Muscle of arm (tissue), 14 donors: ENCODE measurements at places on chromosomes 11 and 22.

- DNase-seq: no peak
These were observed 171.2 kb downstream of the CTTN start for GRCh38 chr11:70569618-70569890.

GRCh38 chr11:35058669-35059434, 80.1 kb upstream of the CD44 start:
- no peak for DNase-seq

DNA sequence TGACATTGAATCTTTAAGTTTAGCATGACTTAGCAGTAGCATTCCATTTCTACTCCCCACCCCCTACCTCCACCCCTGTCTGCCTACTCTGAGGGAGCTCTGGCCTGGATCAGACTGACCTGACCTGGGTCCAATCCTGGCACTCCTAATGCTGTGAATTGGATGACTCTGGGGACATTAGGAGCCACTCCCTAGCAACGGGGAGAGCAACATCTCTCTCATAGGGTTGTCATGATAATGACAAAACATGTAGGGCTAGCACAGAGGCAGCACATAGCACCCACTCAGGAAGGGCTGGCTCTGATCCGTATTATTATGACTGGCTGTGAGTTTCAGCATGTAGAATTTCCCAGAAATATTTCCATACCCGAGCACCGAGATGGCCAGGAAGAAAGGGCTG, 40.5 kb downstream of the CABIN1 start:
- no peak for DNase-seq

- peak; percentile 53 for DNase-seq
These were observed 55.1 kb upstream of the PDGFD start for GRCh38 chr11:104219096-104219495.

GRCh38 chr11:86513746-86514373, 139.2 kb downstream of the CCDC81 start:
- DNase-seq: no peak

DNA sequence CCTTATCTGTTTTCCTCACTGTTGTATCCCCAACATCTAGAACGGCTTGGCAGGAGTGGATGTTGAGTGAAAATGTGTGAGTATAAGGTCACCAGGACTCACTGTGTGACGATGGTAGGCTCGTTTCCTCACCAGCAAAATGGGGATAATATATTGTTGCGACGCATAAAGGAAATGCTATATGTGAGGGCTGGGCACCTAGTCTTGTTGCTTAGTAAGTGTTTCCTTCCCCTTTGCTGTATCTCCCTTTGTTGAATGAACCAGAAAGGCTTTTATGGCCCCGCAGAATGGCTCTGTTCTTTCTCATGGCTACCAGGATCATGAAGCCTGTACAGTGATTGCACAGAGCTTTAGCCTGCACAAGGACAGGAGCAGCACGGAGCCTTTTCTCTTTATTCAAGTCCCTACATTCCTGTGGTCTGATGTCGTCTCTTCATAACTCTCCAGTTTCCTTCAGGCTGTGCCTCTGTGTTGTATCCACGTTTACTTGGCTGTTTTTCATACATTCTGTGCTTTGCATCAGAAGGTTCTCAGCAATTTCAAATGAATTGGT, 5.4 kb downstream of the TNRC6B start:
- DNase-seq: peak; percentile 75

DNA sequence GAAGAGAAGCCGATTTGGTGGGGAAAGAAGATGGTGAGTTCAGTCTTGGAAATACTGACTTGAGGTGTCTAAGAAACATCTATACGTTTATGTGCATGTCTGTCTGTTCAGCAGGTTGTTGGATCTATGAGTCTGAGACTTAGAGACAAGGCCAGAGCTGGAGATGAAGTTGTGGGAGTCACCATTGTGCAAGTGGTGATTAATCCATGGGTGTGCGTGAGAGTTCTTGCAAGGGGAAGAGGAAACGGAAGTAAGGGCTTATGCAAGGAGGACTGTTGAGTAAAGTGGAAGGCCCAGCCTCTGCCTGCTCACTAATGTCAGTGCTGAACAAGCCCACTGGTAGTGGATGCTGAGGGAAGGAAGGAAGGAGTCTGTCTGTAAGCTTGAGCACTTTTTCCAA, 9.7 kb downstream of the TMEM45B start:
- no peak for DNase-seq

GRCh38 chr11:46116007-46116711, 5.1 kb downstream of the PHF21A start:
- DNase-seq: no peak

- DNase-seq: no peak
These were observed 2.1 kb upstream of the NADSYN1 start for GRCh38 chr11:71450939-71451338.

GRCh38 chr11:63915961-63916836, 765 bp downstream of the RCOR2 start:
- DNase-seq: no peak

- DNase-seq: no peak
These were observed 7.5 kb upstream of the SLC15A3 start for GRCh38 chr11:60959431-60959830.

DNA sequence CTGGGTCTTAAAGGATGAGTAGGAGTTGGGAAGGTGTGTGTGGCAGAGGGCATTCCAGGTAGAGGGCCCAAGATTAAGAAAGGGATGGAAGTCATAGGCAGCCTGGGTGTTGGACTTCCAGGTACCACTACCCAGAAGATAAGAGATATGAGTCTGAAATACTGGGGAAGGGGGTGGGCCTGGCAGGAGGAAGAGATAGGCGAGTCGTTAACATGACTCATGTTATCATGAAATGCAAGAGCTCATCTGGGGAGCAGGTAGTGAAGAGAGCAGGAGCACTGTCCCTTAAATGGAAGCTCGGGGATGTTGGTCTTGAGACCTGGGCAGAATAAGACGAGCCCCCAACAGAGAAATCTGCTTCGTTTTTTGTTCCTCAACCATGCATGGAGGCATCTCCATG, 10.2 kb downstream of the ZC3H7B start:
- no peak for DNase-seq

DNA sequence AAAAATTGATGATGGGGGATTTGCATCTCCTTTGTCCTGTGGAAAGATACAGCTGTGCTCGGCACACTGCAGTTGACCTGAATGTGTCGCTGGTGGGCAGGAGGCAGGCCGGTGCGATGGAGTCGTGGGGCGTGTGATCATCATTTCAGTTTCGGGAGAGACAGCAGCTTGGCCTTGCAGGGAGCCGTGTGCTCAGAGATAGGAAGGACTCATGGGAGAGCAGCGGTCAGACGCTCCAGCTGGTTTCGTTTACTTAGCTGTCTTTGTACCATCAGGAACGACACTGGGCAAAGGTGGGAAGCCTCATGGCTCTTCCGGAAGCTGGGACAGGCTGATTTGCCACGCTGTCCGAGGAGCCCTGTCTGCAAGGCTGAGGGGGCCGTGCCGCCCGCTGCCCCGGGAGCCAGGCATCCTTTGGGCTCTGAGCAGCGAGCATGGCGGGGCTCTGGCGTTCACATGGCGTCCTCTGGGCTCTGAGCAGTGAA, 32.7 kb downstream of the GRAMD4 start:
- DNase-seq: peak; percentile 35

- no peak for DNase-seq
These were observed 22.9 kb downstream of the TRIM22 start for GRCh38 chr11:5712507-5712906.

- DNase-seq: no peak
These were observed 33.4 kb downstream of the GRAMD4 start for GRCh38 chr22:46653596-46653995.

DNA sequence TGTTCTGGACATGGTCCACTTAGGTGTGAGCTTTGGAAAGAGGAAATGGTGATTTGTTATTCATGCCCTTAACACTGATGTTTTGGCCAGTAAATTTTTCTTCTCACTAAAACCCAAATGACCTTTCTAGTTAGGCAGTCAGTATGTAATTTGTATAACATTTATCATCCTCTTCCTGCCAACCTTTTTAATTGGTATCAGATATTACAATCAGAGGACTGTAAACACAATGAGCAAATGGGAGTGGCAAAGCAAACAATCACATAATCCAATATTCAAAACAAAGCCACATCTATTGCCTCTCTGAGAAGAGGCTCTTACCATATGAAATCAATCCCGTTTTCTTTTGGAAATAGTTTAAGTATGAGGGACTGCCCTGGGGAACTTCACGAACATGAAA, 49.1 kb downstream of the BBOX1 start:
- DNase-seq: no peak

- DNase-seq: no peak
These were observed 92.0 kb downstream of the MYEOV start for GRCh38 chr11:69385832-69386427.

GRCh38 chr22:44047891-44048301, 23.8 kb downstream of the PARVB start:
- no peak for DNase-seq

GRCh38 chr22:45248832-45249561, 8.3 kb upstream of the KIAA0930 start:
- no peak for DNase-seq

GRCh38 chr22:30150212-30150611, 69.9 kb downstream of the HORMAD2 start:
- DNase-seq: no peak

GRCh38 chr11:126225295-126225665, 13.7 kb downstream of the FAM118B start:
- DNase-seq: no peak

DNA sequence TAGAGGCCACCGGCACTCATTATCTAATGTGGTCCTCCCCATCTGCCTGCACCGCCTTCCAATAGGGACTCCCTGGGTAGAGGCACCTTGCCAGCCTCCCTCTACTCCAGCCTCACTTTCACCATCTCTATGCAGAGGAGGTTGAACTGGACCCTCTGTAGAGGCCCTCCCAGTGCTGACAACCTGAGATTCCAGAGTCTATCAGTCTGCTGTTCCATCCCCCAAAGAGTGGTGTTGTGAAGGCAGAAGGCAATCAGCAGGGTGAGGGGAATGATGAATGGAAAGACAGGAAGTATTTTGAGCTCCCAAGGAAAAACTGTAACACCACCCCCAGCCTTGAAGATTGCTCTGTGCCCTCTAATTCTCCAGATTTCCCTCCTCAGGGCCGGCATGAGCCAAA, 77.9 kb downstream of the THAP12 start:
- no peak for DNase-seq

DNA sequence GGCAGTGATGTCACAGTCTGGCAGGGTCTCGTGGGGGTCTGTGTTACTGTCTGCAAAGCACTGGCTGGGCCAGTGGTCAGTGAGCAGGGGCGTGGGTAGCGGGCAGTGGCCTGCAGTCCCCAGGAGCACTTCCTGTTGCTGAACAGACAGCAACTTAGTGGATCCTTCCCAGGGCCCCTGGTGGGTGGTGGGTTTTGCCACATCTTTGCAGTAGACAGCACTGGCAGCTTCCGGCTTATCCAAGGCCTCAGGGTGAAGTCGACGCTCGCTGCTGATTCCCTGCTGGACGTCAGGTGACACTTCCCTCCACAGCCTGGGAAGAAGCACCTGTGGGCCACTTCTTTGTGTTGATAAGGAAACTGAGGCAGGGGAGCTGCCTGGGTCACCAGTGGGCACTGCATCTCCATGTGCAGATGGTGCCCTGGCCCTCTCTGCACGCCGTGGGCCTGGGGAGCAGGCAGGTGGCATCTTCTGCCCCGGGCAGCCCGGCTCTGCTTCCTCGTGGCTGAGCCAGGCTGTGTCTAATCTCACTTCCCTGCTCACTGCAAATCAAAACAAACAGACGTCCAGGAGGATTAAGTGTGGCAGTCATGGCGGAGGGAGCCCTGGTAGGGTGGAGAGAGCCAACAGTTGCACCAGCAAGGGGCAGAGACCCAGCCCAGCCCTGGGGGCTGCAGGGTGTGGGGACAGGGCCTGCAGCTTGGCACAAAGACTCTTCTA, 79.8 kb downstream of the KCNQ1 start:
- no peak for DNase-seq

GRCh38 chr22:49936018-49936972, 17.9 kb downstream of the CRELD2 start:
- DNase-seq: peak; percentile 45

- no peak for DNase-seq
These were observed 116.3 kb downstream of the STK33 start for GRCh38 chr11:8477680-8478079.

GRCh38 chr11:10641177-10641911, 52.2 kb downstream of the IRAG1 start:
- no peak for DNase-seq

GRCh38 chr11:75269367-75269660, 28.7 kb downstream of the TPBGL start:
- DNase-seq: no peak

DNA sequence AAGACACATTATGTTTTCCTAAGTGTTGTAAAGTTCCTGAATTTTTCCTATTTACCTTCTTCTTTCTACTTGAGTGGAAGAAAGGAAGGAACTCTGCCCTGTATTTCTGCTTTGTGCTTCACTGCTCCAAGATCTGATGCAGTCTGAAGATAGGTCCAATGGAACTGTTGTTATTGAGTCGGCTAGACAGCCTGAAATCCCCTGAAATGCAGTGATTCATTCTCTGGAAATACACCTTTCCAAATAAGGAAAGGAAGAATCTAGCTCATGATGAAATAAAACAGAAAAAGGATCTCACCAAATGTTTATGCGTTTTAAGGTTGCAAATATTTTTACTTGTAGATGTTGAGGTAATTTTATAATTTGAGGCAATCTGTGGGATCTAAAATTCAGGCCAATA, 322.8 kb downstream of the GUCY1A2 start:
- DNase-seq: no peak

DNA sequence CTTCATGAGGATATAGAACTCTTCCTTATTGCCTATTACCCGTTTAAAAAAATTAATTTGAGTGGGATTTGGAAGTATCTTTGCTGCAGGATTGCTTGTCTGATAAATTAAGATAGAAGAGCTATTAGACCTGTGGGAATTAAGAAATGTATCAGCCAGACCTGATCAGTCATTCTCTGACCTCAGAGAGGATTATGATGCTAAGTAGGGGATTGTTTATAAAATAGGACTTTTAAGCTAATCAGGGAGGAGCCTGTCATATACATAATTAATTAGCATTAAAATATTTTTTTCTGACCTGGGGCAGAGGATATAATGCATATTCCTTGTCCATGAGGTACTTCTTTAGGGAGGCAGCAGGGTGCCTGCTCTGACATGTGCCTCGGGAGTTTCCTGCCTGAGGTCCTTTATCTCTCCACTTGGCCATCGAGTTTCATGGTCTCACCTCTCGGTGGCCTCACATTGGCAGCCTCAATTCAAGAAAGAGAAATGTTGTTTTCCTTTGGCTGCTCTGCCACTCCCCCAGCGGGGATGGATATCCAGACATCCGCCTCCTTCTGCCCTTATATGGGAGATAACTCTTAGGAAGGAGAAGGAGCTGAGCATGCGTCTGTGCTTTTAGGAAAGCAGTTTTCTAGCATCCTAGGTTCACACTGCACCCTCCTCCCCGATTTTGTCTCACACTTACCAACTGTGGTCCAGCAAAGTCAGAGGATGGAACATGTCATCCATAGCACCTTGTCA, 41.1 kb downstream of the DIXDC1 start:
- DNase-seq: peak; percentile 74

DNA sequence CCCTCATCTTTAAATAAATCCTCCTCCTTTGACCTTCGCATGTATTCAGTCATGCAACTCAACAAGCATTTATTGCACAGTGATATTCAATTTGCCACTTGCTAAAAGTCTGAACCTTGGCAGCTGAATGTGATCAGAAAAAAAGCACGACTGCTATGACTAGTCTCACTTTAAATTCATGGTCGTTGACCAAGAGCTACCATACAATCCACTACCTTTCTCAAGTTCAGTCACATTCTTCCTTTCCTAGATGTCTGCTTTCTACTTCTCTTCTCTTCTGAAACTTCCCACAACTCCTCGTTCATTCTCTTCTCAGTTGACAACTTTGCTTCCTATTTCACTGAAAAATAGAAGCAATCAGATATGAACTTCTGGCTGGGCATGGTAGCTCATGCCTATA, 2.0 kb upstream of the SAA1 start:
- DNase-seq: no peak
